ENCODE measurements at places on chromosomes 5 and 9.

DNA sequence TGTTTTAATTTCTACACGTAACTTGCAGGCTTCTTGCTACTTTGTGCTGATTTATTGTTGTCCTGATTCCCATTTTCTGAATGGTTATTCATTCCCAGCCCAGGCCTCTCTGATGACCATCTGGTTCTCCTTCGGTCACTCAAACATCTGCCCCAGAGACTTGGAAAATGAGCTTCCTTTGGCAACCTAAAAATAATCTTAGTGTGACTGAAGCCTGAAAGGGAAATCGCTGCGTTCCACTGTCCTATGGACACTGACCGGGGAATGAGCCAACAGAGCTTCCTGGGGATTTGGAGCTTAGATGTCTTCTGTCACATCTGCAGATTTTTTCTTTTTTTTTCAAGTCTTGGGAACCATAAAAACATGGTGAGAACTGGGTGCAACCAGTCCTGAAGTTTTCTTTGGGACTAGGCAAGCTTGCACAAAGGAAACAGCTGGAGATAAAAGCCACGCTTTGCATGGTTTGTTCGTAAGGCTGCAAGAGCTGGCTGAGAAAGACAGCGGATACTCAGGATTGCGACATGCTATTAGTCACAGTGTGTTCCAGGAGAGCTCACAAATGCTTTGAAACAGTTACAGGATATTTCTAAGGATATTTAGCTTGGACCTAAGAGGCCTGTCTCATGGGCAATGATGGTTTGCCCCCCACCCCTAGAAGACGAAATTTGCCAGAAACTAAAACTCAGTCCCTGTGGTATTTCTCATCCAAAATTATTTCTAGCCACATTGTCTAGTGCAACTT is 146.2 kb downstream of the GOLPH3 start:
- peak; percentile 92 for DNase-seq

DNA sequence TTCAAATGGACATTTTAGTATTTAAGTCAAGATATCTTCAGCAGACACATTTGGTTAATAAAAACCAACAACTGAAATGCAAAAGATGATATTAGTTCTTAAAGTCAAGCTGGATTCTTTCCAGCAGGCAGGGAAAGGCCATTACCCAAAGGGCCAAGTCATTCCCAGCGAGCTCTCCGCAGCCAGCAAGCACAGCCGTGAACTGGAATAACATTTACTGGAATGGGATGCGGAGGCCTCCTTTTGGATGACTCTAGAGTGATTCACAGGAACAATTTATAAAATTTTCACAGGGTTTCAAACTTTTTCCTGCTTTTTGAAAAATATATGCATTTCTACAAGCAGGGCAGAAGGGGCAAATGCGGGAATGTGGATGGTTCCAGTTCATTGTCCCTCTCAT is 76.6 kb upstream of the DAB2 start:
- peak; percentile 42 for DNase-seq

DNA sequence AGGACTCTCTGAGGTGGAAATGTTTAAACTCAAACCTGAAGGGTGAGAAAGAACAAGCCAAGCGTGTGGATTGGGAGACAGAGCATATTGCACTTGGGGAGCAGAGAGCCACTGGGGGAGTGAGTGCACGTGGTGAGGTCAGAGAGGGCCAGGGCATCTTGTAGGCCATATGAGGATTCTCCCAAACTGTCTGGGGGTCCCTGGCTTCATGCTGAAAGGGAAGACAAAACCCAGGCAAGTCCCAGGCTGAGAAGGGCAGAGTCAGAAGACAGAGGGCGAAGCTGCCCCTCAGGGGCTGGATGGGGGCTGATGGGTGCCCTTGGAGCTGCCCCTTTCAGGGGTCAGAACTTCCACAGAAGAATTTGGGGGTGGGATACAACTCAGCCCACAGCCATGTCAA is 215.3 kb upstream of the S1PR3 start:
- no peak for DNase-seq

GRCh38 chr5:72452515-72453245 is 54.5 kb downstream of the ZNF366 start:
- DNase-seq: peak; percentile 80

DNA sequence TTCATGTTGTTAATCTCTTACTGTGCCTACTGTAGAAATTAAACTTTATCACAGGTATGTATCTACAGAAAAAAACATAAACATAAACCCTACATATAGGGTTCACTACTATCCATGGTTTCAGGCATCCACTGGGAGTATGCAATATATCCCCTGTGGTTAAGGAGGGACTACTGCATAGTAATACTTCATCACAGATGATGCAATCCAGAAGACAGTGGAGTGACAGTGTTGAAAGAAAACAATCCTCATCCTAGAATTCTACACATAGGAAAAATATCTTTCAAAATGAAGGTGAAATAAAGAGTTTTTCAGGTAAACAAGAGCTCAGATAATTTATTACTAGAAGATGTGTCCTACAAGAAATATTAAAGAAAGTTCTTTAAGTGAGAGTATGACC is 105.9 kb downstream of the HOMER1 start:
- no peak for DNase-seq

DNA sequence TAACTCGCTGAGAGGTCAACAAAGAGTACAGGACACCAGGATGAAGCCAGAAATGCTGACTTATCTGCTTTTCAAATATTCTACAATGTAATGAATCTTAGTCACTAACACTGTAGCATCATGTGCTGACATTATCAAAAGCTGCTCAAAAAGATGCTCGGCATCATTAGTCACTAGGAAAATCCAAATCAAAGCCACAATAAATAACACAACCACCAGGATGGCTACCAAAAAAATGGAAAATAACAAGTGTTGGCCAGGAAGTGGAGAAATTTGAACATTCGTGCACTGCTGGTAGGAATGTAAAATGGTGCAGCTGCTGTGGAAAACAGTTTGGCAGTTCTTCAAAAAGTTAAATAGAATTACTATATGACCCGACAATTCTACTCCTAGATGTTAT is 269.1 kb downstream of the GLIS3 start:
- no peak for DNase-seq

DNA sequence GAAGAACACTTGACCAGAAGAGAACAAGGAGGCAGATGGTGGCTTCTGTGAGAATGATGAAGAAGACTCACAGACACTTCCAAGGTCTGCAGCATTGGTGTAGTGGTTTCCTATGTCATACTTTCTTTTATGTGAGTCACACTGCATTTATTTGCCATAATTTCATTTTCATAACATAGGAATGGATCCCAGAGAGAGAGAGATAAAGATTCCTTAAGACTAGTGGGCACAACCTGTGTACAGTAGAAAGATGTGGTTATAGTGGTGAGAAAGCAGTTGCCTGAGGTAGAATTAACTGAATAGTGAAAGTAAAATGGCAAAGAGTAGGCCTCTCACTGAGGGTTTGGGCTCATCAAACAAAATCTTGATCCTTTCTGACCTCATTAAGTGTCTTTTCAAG is 7.6 kb upstream of the CCDC152 start:
- no peak for DNase-seq

DNA sequence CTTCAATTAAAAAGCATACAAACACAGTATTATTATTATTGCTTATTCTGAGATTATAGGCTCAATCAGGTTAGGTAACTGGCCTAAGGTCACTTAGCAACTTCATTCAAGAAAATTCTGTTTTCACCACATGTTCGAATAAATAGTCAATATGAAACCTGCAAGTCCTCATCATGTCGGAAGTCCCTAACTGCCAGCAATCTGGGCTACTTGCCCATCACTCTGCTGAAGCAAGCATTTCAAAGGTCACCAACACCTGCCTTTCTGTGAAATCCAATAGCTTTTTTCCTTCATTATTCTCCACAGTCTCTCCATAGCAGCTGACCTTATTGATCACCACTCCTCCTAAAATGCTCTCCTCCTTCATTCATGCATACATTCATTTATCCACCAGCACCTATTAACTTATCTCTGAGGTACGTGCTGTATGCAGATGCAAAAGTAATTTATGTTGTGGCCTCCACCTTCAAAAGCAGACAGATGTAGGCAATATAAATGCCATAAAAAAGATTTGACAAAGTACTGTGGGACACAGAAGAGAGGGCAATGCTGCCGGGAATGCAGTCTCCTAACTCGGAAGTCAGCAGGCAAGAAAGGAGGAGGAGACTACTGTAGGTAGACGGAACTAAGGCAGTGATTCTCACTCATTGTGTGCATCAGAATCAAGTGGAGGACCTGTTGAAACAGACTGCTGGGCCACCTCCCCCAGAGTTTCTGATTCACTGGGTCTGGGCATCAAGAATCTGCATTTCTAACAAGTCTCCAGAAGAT is 310.9 kb downstream of the BNC2 start:
- DNase-seq: no peak

- DNase-seq: peak; percentile 92
Observed at GRCh38 chr5:177370488-177371119, 12.9 kb downstream of the RGS14 start.

GRCh38 chr9:94086486-94087345 is 2.5 kb downstream of the PTPDC1 start:
- DNase-seq: no peak

DNA sequence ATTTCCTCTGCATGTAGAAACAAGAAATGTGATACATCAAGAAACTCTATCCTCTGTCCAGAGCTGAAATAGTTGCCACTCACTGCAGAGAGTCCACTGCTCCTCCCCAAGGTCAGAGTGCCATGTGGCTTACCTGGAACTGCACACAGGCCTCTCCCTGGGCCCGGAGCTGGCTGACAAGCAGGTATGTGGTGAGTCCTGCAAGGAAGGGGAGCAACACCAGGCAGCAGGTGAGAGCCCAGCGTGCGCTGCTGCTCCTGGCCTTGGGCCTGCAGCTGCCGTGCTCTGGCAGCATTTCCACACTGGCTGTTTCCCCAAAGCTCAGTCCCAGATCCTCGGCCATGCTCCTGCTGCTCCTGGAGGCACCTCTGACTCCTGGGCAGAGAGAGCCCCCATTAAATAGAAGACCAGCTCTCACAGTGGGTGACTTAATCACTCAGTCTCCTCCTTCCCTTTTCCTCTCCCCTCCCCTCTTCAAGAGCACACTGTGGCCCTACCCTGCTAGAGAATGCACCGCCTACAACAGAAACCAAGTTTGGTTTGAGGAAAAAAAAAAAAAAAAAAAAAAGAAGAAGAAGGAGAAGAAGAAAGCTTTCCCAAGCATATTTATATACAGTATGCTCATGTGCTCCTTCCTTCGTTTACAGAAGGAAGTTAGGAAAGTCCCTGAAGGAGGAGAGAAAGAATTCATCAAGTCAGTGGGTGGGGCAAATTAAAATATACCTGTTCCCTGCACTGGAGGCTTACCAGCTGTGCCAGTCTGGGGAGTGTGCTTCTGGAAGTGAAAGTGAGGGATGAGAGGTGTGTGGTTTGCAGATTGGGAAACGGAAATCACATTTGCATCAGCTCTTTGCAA is at the start of gene TNFSF15:
Gene TNFSF15, minus strand, starts transcription at position 370 of the 856 bp plus-strand sequence. Its CDS starts 27 bp downstream, at position 343.
- no peak for DNase-seq

DNA sequence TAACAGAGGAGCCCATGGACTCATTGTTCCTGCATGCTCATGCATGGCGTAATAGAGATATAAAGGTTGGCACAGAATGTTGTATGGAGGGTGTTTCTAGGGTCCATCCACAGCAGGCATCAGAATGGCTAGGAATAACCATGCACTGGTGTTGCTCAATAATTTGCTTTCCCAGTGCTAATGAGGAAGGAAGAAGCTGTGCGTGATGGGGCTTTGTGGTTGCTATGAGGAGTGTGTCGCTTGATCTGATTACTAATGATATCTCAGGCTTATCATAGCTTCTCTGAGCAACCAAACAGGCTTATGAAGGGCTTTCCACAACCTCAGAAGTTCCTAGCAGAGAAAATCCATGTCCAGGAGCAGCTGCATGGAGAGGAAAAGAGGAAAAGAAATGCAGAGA is 151.3 kb upstream of the TRPC7 start:
- no peak for DNase-seq

DNA sequence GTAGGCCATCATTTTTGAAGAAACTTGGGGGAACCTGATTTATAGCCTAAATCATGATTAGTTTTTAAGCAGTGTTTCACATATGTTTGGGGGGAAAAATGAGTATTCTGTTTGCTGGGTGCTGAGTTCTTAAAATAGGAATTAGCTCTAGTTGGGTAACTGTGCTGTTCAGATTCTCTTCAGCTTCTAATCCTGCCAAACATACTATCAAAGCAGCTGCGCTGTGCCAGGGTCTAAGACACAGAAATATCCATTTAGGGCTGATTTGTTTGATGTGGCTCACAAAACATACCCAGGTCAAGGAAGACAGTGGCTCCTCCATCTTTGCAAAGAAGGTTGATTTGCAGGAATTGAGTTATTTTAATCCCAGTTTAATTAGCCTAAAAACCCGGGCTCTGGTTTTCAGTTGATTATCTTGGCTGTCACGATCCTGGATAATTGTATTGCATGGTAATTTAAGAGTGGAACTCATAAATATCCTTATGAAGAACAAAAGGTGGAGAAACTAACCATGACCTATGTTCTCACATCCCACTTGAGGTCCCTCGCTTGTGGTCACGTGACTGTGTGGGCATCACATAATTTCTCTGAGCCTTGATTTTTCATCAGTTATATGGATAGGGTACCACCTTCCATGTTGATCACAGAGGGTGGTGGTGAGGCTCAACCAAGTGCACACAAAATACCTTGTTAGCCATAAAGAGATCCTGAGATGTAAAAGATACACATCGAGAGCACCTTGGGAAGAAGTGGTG is 18.7 kb downstream of the CYFIP2 start:
- no peak for DNase-seq

DNA sequence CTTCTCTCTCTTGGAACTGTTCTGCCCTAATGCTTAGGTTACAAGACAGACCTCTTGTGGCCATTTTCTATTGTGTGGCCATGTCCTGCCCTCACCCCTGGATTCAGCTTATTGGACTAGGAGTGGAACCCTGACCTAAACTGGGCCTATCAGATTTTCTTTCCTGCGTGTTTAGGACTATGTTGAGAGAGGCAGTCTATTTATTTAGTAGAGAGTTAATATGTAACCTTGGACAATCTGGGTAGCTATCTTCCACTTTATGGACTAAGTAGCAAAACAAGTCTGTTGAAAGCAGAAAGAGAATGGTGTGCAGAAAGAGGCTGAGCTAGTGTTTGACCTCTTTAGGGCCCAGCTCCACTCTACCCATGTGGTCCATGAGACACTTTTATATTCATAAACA is 82.6 kb upstream of the SMIM32 start:
- no peak for DNase-seq

DNA sequence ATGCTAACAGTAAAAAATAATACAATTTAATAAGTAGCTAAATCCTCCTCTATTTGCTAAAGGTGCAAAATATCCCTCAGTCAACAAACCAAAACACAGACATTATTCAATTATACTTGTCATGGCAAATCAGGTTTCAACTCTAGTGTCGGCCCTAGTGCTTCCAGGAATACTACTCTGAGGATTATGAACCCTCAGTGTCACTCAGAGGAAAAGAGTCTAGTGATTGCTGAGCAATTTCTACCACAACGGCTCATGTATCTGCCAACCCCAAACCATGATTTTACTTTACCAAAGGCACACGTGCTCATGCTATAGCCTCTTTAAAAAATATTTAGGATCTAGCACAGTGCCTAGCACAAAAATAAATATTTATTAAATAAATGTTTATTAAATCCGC is 21.0 kb downstream of the RICTOR start:
- no peak for DNase-seq
